ENCODE measurements at places on chromosomes 3 and 15.

- no peak for DNase-seq
- H3K4me1 ChIP-seq: no peaks in the 10 kb centered on the region
- H3K27ac ChIP-seq: no peak overlapping the region
- no peaks in the 10 kb centered on the region for H3K27me3 ChIP-seq
- H3K36me3 ChIP-seq: no peaks in the 10 kb centered on the region
Observed at GRCh38 chr3:176796371-176796770, 400.9 kb downstream of the TBL1XR1 start.

- no peaks in the 10 kb centered on the region for H3K4me1 ChIP-seq
- no peak for DNase-seq
- no peaks in the 10 kb centered on the region for H3K27me3 ChIP-seq
- no peak overlapping the region for H3K4me3 ChIP-seq
- no peaks in the 10 kb centered on the region for H3K36me3 ChIP-seq
- no peak overlapping the region for H3K27ac ChIP-seq
Observed at GRCh38 chr15:27833974-27834373, 265.1 kb downstream of the OCA2 start.

DNA sequence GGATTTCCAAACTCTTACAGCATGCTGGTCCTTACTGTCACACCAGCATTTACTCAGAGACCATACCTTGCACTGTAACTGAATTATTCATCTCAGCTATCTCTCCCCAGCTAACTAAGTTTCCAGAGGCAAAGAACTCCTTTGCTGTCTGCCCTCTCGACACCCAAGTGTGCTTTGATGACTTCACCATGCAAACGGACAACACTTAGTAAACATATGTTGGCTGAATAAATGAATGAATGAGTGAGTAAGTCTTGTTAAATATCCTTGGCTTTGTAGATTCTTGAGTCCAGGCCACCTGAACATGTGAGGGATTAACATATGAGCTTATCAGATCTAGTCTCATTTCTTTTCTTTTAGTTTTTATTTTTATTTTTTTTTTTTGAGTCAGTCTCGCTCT is 138.2 kb downstream of the PLD1 start:
- no peaks in the 10 kb centered on the region for H3K4me1 ChIP-seq
- no peak overlapping the region for H3K27ac ChIP-seq
- DNase-seq: no peak
- H3K4me3 ChIP-seq: no peak overlapping the region
- H3K36me3 ChIP-seq: peaks cover 39% of the 10 kb centered on the region
- no peaks in the 10 kb centered on the region for H3K27me3 ChIP-seq

- no peak overlapping the region for H3K4me3 ChIP-seq
- no peak for DNase-seq
- no peaks in the 10 kb centered on the region for H3K36me3 ChIP-seq
- no peaks in the 10 kb centered on the region for H3K4me1 ChIP-seq
Observed at GRCh38 chr3:148205977-148206376, 491.7 kb upstream of the AGTR1 start.

GRCh38 chr15:52112203-52112750 is 298 bp downstream of the BCL2L10 start:
- peaks cover 12% of the 10 kb centered on the region for H3K4me1 ChIP-seq
- H3K36me3 ChIP-seq: no peaks in the 10 kb centered on the region
- no peak overlapping the region for H3K27ac ChIP-seq

- no peaks in the 10 kb centered on the region for H3K36me3 ChIP-seq
- no peaks in the 10 kb centered on the region for H3K27me3 ChIP-seq
- H3K4me1 ChIP-seq: no peaks in the 10 kb centered on the region
- no peak overlapping the region for H3K27ac ChIP-seq
- DNase-seq: no peak
Observed at GRCh38 chr3:160097478-160097877, 108.8 kb downstream of the IL12A start.

GRCh38 chr15:47744496-47744895 is 27.2 kb downstream of the SEMA6D start:
- H3K4me3 ChIP-seq: no peak overlapping the region
- no peaks in the 10 kb centered on the region for H3K27me3 ChIP-seq
- DNase-seq: no peak
- H3K27ac ChIP-seq: no peak overlapping the region

DNA sequence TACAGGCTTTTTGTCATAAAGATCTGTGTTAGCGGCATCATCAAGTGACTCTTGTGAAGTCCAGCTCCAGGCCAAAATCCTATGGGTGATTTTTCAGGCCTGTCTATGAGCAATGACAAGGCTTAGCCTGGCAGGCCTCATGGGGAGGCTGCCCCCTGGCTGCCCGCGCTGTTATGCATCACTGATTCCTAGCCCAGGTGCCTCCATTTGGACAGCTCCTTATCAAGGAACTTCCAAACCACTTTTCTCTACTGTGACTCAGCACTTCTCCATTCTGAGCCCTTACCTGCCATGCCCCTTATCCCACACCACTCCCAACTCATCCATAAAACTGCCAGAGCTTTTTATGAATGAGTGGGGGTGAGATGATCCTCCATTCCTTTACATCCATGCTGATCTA is 91.5 kb upstream of the C3orf80 start:
- H3K27me3 ChIP-seq: no peaks in the 10 kb centered on the region
- H3K27ac ChIP-seq: no peak overlapping the region
- H3K4me3 ChIP-seq: no peak overlapping the region
- no peaks in the 10 kb centered on the region for H3K36me3 ChIP-seq
- no peak for DNase-seq

DNA sequence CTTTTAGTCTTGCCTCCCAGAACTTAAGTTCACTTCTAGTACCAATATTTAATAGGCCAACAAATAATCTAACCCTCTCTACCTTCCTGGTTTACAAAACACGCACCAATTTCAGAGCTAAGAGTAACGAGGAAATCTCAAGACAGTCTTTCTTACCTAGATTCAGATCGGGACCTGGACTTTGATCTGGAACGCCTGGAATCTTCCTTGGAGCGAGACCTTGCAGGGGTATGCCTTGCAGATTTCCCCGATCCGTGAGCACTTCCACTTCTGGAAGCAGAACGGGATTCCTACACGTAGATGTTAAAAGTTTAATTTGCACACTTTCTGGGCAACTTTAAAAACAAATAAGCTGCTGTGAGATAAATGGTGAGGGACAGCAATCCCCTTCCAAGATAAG is 11.4 kb downstream of the TRA2B start:
- DNase-seq: no peak
- H3K27ac ChIP-seq: no peak overlapping the region
- peaks cover 60% of the 10 kb centered on the region for H3K36me3 ChIP-seq
- no peak overlapping the region for H3K4me3 ChIP-seq
- H3K4me1 ChIP-seq: peaks cover 65% of the 10 kb centered on the region

GRCh38 chr15:52464040-52464439 is 64.6 kb downstream of the MYO5A start:
- no peak overlapping the region for H3K4me3 ChIP-seq
- H3K27me3 ChIP-seq: no peaks in the 10 kb centered on the region
- no peak overlapping the region for H3K27ac ChIP-seq
- no peaks in the 10 kb centered on the region for H3K4me1 ChIP-seq
- H3K36me3 ChIP-seq: no peaks in the 10 kb centered on the region

GRCh38 chr3:126245811-126246727 is 65.7 kb upstream of the ALDH1L1 start:
- no peaks in the 10 kb centered on the region for H3K4me1 ChIP-seq
- no peak overlapping the region for H3K27ac ChIP-seq
- H3K36me3 ChIP-seq: no peaks in the 10 kb centered on the region
- DNase-seq: no peak
- no peak overlapping the region for H3K4me3 ChIP-seq

DNA sequence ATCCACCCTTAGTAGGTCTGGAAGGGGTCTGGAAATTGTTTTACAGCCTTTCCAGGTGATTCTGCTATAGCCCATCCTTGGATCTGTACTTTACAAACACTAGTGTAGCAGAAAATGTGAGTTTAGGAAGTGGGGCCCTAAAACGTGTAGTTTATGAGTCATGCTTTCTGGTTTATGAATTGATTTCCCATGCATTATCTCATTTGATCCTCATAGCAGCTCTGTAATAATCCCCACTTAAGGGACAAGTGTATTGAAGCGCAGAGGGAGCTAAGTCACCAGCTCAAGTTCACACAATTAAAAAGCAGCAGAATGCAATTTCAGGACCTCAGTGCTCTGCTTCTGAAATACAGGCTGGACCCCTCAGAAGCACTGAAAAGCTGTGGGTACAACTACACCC is 22.7 kb upstream of the STARD5 start:
- H3K27me3 ChIP-seq: no peaks in the 10 kb centered on the region
- DNase-seq: peak; percentile 28
- H3K36me3 ChIP-seq: no peaks in the 10 kb centered on the region
- no peaks in the 10 kb centered on the region for H3K4me1 ChIP-seq
- H3K4me3 ChIP-seq: no peak overlapping the region

DNA sequence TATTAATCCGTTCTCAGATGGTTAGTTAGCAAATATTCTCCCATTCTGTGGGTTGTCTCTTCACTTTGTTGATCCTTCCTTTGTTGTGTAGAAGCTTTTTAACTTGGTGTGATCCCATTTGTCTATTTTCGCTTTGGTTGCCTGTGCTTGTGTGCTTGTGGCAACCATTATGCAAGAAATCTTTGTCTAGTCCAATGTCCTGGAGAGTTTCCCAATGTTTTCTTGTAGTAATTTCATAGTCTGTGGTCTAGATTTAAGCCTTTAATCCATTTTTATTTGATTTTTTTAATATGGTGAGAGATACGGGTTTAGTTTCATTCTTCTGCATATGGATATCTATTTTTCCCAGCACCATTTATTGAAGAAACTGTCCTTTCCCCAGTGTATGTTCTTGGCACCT is 59.8 kb downstream of the RASA2 start:
- no peaks in the 10 kb centered on the region for H3K27me3 ChIP-seq
- no peaks in the 10 kb centered on the region for H3K36me3 ChIP-seq
- DNase-seq: no peak

GRCh38 chr15:38438031-38438986 is 15.6 kb upstream of the FAM98B start:
- DNase-seq: no peak
- H3K27me3 ChIP-seq: no peaks in the 10 kb centered on the region
- H3K4me3 ChIP-seq: no peak overlapping the region

- H3K27me3 ChIP-seq: no peaks in the 10 kb centered on the region
- H3K27ac ChIP-seq: no peak overlapping the region
- H3K4me3 ChIP-seq: no peak overlapping the region
- DNase-seq: no peak
Observed at GRCh38 chr3:114480442-114480841, 186.6 kb downstream of the TIGIT start.

- no peaks in the 10 kb centered on the region for H3K27me3 ChIP-seq
- H3K36me3 ChIP-seq: no peaks in the 10 kb centered on the region
- no peak overlapping the region for H3K27ac ChIP-seq
- no peak for DNase-seq
Observed at GRCh38 chr15:71364117-71364584, 248.9 kb downstream of the THSD4 start.

- H3K27me3 ChIP-seq: no peaks in the 10 kb centered on the region
- H3K27ac ChIP-seq: no peak overlapping the region
- H3K36me3 ChIP-seq: no peaks in the 10 kb centered on the region
- DNase-seq: no peak
- H3K4me3 ChIP-seq: no peak overlapping the region
- no peaks in the 10 kb centered on the region for H3K4me1 ChIP-seq
Observed at GRCh38 chr3:150681057-150681456, 22.7 kb downstream of the ERICH6 start.

GRCh38 chr3:182565916-182566796 is 227.1 kb upstream of the ATP11B start:
- no peaks in the 10 kb centered on the region for H3K27me3 ChIP-seq
- H3K36me3 ChIP-seq: no peaks in the 10 kb centered on the region
- no peak for DNase-seq
- H3K4me1 ChIP-seq: no peaks in the 10 kb centered on the region
- H3K27ac ChIP-seq: no peak overlapping the region

- H3K27ac ChIP-seq: no peak overlapping the region
- H3K4me3 ChIP-seq: no peak overlapping the region
- no peaks in the 10 kb centered on the region for H3K36me3 ChIP-seq
- no peak for DNase-seq
- no peaks in the 10 kb centered on the region for H3K27me3 ChIP-seq
Observed at GRCh38 chr3:60949146-60949545, 302.1 kb downstream of the FHIT start.

GRCh38 chr3:170563712-170564423 is 22.0 kb downstream of the SLC7A14 start:
- no peak overlapping the region for H3K27ac ChIP-seq
- H3K4me1 ChIP-seq: no peaks in the 10 kb centered on the region
- H3K36me3 ChIP-seq: no peaks in the 10 kb centered on the region
- no peak overlapping the region for H3K4me3 ChIP-seq
- DNase-seq: no peak

- no peaks in the 10 kb centered on the region for H3K36me3 ChIP-seq
- H3K4me3 ChIP-seq: no peak overlapping the region
- no peak for DNase-seq
- no peaks in the 10 kb centered on the region for H3K27me3 ChIP-seq
- H3K27ac ChIP-seq: peak overlapping the region; percentile 73
Observed at GRCh38 chr15:101092156-101092866, 159.5 kb downstream of the CHSY1 start.

DNA sequence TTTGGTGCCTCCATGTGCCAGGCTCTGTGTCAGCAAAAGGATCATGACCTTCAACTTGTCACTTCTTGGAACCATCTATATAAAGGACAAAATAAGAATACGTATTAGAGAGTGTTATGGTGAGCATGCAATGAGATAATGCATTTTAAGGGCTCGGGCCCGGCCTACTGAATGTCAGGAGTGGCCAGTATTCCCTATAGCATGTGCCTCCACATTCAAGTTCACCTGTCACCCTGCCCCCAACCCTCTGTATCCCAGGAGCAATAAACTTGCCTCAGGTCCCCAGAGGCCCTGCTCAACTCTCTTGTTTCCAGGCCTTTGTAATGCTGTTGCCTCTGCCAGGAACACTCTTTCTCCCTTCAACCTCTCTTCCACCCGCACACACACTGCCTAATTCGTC is 90.2 kb upstream of the SLC6A11 start:
- H3K27ac ChIP-seq: no peak overlapping the region
- no peaks in the 10 kb centered on the region for H3K36me3 ChIP-seq
- DNase-seq: no peak

- DNase-seq: no peak
- H3K4me1 ChIP-seq: no peaks in the 10 kb centered on the region
- peaks cover 8% of the 10 kb centered on the region for H3K36me3 ChIP-seq
- no peak overlapping the region for H3K4me3 ChIP-seq
- peak overlapping the region; percentile 54 for H3K27ac ChIP-seq
Observed at GRCh38 chr15:62783303-62783957, 259.1 kb upstream of the TPM1 start.

GRCh38 chr15:45919806-45920205 is 285.0 kb downstream of the SQOR start:
- no peaks in the 10 kb centered on the region for H3K27me3 ChIP-seq
- H3K27ac ChIP-seq: no peak overlapping the region
- no peak for DNase-seq
- H3K36me3 ChIP-seq: no peaks in the 10 kb centered on the region
- no peaks in the 10 kb centered on the region for H3K4me1 ChIP-seq

DNA sequence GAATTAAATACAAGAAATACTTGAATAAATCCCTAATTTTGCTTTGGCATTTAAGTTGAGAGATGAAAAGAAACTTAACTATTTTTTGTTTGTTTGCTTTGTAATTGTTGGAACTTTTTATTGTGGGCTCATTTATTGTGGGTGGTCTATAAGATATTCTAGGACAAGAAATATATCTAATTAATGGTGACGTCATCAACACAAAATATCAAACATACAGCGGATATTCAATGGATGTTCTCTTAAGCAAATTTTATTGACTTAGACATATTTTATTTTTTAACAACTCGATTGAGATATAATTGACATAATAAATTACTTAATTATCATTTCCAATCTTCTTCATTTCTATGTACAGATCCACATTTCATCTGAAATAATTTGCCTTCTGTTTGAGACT is 30.0 kb downstream of the SYNPR start:
- H3K27me3 ChIP-seq: no peaks in the 10 kb centered on the region
- no peak overlapping the region for H3K27ac ChIP-seq
- no peaks in the 10 kb centered on the region for H3K36me3 ChIP-seq
- H3K4me3 ChIP-seq: no peak overlapping the region
- H3K4me1 ChIP-seq: no peaks in the 10 kb centered on the region
